ENCODE measurements at places on chromosomes 6 and 20.

- DNase-seq: no peak
Observed at GRCh38 chr20:46111028-46111835, 6.9 kb upstream of the CD40 start.

- no peak for DNase-seq
Observed at GRCh38 chr20:38893056-38893564, 33.1 kb upstream of the FAM83D start.

GRCh38 chr6:166112580-166112979 is 55.1 kb downstream of the TBXT start:
- no peak for DNase-seq

GRCh38 chr6:107110200-107110599 is 5.1 kb downstream of the BEND3 start:
- no peak for DNase-seq

DNA sequence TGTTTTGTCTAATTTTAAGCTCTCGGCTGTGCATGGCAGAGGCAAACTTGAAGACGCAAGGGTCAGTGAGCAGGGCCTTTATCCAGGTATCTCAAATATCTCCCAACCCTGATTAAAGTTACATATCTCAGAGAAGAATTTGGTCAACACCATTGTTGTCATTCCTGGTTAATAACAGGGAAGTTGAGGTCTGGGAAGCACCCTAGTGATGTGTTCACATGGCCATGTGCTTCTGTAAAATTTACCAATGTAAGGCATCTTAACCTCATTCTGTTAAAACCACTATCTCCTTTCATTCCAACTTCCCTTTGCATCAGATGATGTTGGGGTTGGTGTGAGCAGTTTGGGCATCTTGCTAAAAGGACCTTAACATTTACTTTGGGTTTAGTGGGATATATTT is 4.0 kb upstream of the FAM110A start:
- DNase-seq: no peak

- no peak for DNase-seq
Observed at GRCh38 chr6:157246771-157247484, 76.4 kb downstream of the TMEM242 start.

Data from epithelial cell of proximal tubule (primary cell).